SHP77 (cell line): ENCODE measurements at places on chromosomes 3 and 15.
A peak's percentile ranks its signal among the peaks of the same experiment; 100 is the strongest.

GRCh38 chr15:56325186-56325585 lies 40.0 kb upstream of the TEX9 start:
- no peak for DNase-seq

GRCh38 chr3:54514416-54514815 lies 392.1 kb downstream of the CACNA2D3 start:
- DNase-seq = no peak

- DNase-seq = no peak
These were observed 145.8 kb upstream of the BHLHE40 start for GRCh38 chr3:4833471-4833870.

DNA sequence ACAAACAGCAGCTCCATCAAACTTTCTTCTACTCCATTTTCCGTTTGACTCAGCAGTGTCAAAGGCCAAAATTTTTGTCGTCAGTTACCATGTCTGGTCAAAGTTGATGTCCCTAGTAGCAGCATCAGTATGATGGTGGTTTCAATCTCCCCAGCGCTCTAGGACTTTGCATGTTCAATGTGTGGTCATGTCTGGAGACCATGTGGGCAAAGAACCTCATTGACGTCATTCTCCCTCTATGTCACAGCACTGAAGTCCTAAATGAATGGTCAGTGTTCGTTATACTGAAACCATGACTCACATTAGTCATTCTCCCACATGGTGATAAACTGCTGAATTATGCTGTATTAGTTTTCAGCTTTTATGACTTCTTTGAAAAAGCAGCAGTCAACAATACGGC lies 23.2 kb downstream of the SHC4 start:
- DNase-seq = no peak

DNA sequence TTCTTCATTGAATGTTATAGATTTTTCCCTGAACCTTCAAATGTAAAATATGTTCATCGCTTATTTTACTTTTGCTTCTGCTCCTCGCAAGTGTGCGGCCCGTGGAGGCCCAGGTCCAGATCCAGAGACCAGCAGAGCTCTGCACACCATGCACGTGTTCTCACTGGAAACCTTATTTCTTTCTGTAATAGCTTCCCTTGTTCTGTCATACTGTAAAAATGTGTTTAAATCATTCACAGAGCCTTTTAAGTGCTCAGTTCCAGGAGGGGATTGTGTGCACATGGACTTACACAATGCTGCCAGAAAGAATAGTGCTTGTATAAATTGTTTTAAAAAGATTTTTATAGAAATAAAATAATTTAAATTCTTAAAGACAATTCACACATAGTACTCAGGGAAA lies 359.3 kb downstream of the GABRG3 start:
- no peak for DNase-seq

- DNase-seq = peak; percentile 11
These were observed 61.1 kb upstream of the GPD1L start for GRCh38 chr3:32045091-32045915.

GRCh38 chr15:91803260-91803659 lies 50.2 kb upstream of the SLCO3A1 start:
- DNase-seq = no peak

- DNase-seq = no peak
These were observed 110.0 kb downstream of the ATG7 start for GRCh38 chr3:11382146-11382745.

DNA sequence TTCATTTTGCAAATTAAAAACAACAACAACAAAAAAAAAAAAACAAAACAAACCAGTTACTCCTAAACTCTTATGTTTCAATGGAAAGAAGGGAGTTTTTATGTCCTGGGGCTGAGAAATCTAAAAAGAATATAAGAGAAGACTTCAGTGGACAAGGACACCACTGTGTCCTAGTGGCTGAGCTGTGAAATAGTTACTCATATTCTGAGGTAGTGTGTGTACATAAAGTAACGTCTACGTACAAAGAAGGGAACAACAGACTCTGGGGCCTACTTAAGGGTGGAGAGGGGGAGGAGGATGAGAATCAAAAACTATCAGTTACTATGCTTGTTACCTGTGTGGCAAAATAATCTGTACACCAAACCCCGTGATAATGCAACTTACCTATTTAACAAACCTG lies 6.0 kb upstream of the TP53BP1 start:
- DNase-seq = no peak

DNA sequence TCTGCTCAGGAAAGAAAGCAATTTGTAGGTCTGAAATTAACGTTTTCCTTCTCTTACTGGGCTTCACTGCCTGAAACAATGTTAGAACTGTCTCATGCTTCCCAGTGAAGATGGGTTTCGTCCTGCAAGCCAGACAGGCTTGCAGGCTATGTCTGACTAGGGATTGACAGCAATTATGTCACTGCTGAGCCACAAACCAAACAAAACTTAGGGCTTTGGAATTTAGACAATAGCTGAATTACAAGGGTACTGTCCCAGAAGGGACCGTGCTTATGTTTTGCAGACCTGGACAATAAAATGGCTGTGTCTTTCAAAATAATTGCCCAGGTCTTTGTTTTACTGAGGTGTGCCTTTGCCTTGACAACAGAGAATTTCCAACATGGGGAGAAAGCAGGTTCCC lies 46.3 kb upstream of the CCDC80 start:
- DNase-seq = no peak

DNA sequence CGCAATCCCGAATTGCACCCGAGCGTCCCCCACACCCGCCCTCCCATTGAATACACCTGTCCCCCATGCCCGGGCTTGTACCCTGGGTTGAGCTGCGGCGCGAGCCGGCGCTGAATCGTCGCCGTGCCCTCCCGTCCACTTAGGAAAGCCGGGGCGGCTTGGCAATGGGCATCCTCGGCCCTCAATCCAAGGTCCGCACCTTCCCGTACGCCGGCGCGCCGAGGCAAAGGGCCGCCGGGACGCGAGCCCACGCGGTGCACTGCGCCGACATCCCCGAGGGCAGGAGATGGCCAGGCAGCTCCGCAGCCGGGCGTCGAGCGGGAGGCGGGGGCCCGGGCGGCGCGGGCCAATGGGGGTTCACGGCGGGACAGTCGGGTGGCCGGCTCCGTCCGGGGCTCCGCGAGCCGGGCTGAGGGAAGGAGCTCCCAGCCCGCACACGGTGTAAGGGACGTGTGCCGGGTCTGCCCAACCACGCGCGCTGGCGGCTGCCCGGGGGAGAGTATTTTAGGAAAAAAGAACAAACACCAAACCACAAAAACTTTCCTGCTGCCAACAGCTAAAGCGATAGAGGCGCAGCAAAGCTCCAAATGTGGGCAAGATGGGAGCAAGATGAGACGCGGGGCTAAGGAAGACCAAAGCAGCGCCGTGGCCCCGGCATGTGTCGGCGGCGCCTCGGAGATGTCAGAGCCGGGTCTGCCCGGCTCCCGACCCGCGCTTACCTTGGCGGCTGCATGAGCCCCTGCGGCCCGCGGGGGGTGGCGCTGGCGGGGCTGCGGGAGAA lies 621 bp downstream of the RGMA start:
- no peak for DNase-seq

DNA sequence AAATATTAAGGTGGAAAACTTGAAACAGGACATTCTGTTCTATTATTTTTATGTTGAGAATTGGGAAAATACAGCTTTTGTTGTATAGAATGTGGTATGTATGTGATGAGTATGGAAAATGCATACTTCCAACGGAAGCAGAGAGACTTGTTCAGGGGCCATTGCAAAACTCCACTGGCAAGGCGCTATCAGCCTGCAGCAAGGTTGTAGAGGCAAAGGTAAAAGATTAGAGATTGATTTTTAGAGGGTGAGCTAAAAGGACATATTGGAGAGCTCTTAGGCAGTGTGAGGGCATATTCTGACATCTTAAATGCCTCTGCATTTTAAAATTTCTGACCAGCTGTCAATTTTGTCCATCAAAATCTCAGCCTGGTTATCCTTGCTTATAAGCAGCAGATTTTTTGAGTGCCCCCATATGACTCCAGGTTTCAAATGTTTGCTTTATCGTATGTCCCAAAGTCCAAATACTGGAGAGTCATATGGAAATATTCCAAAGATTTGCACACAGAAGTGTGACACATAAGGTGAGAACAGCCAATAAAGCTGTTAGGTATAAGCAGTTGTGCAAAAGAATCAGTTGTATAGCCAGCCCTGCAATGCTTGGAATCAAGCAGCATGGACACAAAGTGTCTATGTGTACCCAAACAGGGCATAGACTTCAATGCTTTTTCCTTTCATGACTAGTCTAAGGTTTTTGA lies 829.4 kb downstream of the FHIT start:
- DNase-seq = no peak

- no peak for DNase-seq
These were observed 143.2 kb upstream of the HACD2 start for GRCh38 chr3:123728014-123728413.

DNA sequence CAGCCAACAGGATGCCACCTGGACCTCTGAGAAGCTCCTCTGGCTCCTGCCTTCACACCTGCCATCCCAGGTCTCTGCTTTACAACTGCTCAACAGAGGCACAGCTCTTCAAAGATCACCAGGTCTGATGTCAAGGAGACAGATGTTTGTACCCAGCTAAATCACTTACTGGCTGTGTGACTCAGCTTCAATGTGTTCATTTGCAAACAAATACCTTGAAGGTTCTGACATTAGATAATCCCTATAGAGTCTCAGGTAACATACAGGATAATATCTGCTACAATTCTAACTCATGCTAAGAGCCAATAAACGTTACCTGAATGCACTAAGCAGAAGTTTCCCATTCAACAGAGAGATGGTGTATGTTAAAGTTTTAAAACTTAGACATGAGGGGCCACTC lies 163.4 kb upstream of the IGF1R start:
- no peak for DNase-seq

DNA sequence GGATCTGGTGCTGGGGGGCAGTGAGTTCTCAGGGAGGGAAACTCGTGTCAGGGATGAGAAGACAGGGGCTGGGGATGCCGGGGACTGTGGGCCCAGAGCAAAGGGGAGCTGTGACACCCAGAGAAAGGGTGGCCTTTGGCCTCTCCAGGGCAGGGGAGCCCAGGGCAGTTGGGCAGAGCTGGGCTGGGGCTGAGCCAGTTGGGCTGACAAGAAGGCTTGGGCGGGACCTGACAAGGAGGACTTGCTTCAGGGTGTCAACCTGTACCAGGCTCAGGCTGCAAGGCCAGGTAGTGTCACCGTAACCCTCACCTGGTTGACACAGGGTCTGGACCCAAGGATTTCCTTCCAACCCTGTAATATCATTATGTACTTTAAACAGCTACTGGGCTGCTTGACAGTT lies 13.2 kb upstream of the ANPEP start:
- DNase-seq = no peak

DNA sequence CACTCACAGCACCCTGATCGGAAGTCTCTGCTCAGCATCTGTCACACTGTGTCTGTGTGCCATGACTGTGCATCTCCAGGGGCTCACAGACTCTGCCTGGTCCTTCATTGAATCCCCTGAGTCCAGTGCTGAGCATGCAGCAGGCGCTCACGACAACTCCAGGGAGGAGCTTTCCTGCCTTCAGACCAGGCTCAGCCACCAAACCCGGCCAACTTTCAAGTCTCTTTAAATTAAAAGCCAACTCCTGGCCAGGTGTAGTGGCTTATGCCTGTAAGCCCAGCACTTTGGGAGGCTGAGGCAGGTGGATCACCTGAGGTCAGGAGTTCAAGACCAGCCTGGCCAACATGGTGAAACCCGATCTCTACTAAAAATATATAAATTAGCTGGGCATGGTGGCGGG lies 24.2 kb downstream of the GRAMD2A start:
- DNase-seq = no peak

DNA sequence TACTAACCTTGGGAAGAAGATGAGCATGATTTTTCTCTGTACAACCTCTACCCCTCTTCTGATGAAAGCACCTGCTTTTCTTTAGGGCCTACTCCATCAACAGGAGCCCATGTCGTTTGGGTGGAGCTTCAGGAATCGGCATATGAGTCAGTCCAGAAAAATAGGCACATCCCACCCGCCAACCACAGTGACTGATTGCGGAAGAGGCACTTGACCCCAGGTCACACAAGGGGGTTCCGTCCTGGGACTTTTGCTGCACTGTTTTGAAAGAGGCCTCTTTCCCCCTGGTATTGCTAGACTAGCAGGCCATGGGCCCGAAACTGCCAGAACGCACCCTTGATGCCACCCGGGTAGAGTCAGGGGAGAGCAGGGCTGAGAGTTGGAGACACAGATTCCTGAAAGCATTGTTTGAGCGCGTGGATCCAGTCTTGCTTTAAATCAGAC lies 19.3 kb upstream of the NRROS start:
- DNase-seq = no peak
